ENCODE measurements at places on chromosomes 3 and 15. TPM values are rescaled to one million over a fixed set of nuclear protein-coding genes. Genes with fewer than 3 reads are reported as not detected.

Gene LRRIQ4
- total RNA-seq: not detected

DNA sequence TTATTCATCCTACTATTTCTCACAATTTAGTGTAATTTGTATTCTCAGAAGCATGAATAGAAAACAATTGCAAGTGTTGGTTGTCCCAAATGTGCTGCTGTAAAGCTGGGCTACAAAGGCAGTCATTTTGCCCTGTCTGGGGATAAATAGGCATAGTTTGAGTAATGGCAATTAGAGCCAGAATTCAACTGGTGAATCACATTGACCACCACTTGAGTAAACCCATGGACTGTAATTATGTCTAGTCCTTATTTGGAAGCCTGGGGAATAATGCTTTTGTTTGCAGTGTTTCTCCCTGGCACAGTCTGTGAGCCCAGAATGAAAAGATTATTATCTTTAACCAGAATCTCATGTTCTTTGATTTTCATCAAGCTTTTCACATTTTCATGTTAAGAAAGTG lies 30.5 kb upstream of the CHL1 start:
- H3K4me1 ChIP-seq: no peaks in the 10 kb centered on the region
- no peak overlapping the region for H3K27ac ChIP-seq
- no peaks in the 10 kb centered on the region for H3K27me3 ChIP-seq
- H3K4me3 ChIP-seq: no peak overlapping the region

DNA sequence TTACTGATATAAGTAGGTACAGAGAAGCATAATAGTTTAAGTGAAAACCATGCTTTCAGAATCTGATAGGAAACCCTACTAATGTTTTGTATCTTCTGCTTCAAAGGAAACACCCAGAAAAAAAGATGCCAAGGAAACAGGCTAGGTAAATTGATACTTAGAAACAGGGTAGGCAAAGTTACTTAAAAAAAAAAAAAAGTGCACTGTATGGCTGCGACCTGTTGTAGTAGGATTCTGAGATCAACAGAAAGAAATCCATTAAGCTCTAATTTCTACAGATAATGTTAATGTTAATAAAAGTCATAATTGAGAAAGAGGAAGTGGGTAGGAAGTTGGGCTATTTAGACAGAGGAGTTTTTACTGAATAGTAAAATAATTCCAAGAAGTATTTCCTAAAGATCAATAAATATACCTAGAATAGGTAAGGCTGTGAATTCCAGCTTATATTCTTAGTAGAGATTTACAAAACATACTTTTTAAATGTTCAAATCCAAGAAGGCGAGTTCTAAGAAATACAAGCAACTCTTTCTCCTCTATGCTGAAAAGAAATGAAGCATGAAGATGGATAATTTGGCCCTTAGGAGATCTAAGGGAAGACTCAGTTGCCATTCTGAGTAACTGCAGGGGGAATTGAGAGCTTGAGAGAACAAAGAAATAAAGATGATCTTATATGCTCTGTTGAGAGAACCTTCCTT lies 24.1 kb upstream of the STT3B start:
- H3K27me3 ChIP-seq: no peaks in the 10 kb centered on the region
- no peaks in the 10 kb centered on the region for H3K4me1 ChIP-seq
- no peak overlapping the region for H3K27ac ChIP-seq
- no peaks in the 10 kb centered on the region for H3K36me3 ChIP-seq
- no peak overlapping the region for H3K4me3 ChIP-seq

DNA sequence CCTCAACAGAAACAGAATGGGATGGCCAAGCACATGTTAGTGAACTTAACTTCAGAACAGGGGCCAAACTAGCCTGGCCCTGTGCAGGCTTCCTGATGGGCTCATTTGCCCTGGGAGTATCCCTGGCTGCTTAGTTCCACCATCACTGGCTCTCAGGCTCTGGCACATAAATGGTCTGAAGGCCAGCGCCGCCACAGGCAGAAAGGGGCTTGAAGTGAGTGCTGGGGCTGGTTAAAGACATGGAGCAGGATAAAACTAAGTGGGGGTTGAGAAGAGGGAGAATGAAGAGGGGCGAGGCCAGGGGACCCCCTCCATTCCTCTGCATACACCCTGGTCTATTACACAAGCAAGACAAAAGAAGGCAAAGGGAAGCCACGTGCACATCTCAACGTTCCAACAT lies 12.2 kb downstream of the SLCO2A1 start:
- H3K27ac ChIP-seq: no peak overlapping the region
- H3K4me1 ChIP-seq: peaks cover 3% of the 10 kb centered on the region
- H3K4me3 ChIP-seq: no peak overlapping the region
- no peak for DNase-seq
